ENCODE measurements at places on chromosomes 12 and 14.
A peak's percentile ranks its signal among the peaks of the same experiment; 100 is the strongest.

DNA sequence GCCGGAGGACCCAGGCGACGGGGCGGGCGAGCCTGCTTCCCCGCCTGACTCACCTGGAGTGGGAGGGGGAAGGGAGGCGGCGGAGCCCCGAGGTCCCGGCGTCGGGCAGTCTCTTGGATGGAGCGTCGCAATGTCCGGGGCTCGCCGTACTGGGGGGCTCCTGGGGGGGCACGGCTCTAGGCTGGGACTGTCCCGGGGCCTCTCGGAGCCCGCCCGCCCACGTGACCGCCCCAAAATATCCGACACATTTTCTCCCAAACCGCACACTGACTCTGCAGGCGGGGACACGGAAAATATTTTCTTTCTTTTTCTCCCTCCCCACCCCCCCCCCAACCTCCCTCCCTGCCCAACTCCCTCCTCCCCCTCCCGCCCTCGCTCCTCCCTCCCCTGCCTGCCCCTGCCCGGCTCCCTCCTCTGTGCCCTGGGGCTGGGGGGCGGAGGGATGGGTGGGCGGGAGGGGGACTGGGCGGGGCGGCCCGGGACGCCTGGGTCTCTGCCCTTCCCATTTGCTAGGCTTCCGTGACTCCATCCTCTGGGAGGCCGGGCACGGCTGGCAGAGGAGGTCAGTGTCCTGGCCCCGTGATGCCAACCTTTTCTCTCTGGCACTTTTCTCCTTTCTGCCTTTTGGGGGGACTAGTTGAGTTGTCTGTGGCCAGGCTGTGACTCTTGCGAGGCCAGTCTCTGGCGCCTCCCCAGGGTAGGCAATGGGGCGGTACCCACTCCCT, at the start of gene RARG:
RARG (minus strand) TSS at position 289 of the 725 bp plus-strand sequence. CDS start 4,664 bp downstream, outside the sequence.
- no peak for DNase-seq

GRCh38 chr14:31080056-31080455, 53.9 kb upstream of the STRN3 start:
- no peak for DNase-seq

DNA sequence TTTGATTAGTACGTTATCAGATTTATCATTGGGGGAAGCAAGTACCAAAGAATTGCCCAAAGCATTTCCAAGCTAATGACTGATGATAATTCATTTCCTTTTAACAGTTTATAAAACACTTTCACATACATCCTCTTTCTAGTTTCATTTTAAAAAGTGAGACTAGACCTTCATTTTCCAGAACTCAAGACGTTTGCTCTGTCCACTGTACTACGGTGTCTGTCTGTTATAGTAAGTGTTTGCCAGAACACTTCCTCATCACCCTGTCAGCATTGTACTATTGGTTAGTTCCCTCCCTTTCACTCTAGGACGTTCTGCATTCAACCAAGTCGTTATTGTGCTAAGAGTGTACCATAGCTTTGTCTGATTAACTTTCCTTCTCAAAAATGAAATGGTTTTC, 81.7 kb upstream of the TMEM263 start:
- DNase-seq = no peak

DNA sequence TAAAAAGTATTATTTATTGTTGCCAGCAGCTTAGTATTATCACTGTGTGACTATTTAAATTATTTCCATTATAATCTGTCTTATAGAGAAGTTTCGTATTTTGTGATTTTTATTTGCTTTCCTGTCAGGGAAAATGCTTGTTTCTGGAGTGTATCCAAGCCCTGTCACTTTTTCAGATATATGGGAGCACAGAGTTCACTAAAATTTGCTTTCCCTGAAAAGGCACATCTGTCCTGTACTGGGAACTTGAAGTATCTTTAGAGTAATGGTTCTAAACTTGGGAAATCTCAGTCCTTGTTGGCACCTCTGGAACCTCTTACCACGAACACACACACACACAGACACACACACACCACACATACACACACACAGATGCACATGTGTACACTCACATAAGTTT, 39.3 kb upstream of the SSTR1 start:
- peak; percentile 4 for DNase-seq

DNA sequence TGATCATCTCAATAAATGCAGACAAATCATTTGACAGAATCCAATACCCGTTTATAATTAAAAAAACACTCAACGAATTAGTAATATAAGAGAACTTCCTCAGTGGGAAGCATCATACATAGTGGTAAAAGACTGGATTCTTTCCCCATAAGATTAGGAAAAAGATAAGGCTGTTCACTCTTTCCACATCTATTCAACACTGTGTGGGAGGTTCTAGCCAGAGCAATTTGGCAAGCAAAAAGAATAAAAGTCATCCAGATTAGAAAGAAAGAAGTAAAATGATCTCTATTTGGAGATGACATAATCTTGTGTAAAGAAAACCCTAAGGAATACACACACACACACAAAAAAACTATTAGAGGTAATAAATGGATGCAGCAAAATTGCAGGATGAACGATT, 38.4 kb downstream of the YEATS4 start:
- no peak for DNase-seq

DNA sequence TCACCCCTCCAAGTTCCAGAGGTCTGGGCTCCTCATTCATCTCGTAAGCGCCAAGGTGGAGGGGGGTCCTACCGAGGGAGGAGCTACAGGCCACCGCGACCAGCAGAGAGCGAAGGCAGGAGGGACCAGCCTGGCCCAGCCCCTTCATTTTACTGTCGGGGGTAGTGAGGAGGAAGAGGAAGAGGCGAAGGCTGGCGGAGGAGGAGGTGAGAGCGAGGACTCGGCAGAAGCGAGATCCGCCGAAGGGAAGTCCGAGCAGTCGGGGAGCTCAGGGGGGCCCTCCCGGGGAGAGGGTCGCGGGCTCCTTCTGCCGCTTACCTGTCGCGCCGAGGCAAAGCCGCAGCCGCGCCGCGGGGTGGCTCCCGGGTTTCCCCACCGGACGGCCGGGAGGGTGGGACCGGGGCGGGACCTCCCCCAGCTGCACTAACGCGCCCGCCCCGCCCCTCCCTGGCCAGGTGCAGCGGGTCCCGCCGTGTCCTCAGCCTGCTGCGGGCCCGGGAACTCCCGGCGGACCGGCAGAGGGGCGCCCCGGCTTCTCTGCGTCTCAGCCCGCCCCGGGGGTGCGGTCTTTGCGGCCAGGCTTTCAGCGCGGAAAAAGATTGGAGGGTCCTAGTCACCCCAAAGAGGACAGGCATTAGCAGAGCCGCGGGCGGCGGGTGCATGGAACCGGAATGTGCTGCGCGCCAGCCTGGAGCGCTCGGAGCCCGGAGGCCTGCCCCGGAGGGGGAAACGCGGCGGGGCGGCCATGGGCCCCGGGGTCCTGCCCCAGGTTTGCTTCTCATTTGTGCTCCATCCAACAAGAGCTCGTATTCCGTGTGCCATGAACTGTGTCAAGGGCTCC, at the start of gene GALNT6:
GALNT6 (minus strand) TSS at position 124 of the 841 bp plus-strand sequence. CDS start 11,625 bp downstream, outside the sequence.
- no peak for DNase-seq

- no peak for DNase-seq
These were observed 34.7 kb downstream of the SPTB start for GRCh38 chr14:64844969-64845536.

- peak; percentile 9 for DNase-seq
These were observed 27.8 kb downstream of the CNOT2 start for GRCh38 chr12:70271025-70271424.

DNA sequence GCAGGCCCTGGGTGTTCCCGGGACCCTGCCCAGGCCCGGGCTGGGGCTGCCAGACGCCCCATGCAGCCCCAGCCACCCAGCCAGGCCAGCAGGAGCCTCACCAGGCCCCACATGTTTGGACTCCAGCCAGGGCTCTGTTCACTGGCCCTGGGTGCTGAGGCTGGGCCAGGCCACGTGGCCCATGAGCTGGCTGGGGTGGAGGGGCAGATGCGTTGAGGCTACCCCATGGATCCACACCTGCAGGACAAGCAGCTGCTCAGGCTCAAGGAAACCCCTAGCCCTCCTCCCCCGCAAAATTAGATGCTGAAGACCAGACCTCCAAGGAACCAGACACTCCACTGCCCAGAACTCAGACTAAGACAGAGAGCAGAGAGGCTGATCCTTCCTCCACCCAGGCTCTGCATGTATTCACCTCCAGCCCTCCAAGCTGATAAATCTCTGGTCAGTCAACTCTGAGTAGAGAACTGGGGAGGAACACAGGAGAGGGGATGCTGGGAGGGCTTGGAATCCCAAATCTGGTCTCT, 1.6 kb downstream of the CDH24 start:
- no peak for DNase-seq

- no peak for DNase-seq
These were observed 66.9 kb downstream of the CMKLR1 start for GRCh38 chr12:108271951-108272872.

DNA sequence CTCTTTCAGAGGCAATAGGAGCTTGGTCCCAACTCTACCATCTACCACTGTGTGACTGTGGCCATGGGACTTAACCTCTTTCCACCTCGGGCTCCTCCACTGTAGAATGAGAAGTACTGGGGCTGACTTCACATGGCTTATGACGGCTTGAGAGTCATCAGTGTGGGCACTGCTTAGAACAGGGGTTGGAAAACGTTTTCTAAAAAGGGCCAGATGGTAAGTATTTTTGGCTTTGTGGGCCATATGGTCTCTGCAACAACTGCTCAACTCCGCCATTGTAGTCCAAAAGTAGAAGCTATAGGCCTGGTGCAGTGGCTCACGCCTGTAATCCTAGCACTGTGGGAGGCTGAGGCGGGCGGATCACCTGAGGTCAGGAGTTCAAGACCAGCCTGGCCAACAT, 69.2 kb upstream of the LTA4H start:
- no peak for DNase-seq

- DNase-seq = no peak
These were observed at the start of gene GPR68 for GRCh38 chr14:91244501-91244901. Gene GPR68, minus strand, starts transcription at chr14:91244704. Its CDS starts 9,654 bp downstream, at chr14:91235050.

DNA sequence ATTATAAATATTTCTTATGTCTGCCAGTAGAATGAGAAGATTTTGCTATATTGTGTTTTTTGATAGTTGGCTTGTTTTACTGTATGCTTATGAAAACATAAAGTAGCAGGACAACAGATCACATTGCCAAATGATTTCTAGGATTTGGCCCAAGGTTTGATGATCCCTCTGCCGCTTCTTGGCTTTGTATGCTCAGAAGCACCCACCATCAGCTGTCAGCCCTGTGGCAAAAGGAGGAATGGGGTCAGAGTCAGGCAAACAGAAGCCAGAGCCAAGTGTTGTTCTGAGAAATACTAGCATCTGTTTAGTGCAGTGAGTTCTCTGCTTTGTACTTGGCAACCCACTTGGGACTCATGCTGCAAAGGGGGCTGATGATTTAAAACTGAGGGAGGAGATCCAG, 152.2 kb downstream of the PDE3A start:
- no peak for DNase-seq

- DNase-seq = peak; percentile 57
These were observed 1.8 kb downstream of the CKB start for GRCh38 chr14:103520657-103521437.

DNA sequence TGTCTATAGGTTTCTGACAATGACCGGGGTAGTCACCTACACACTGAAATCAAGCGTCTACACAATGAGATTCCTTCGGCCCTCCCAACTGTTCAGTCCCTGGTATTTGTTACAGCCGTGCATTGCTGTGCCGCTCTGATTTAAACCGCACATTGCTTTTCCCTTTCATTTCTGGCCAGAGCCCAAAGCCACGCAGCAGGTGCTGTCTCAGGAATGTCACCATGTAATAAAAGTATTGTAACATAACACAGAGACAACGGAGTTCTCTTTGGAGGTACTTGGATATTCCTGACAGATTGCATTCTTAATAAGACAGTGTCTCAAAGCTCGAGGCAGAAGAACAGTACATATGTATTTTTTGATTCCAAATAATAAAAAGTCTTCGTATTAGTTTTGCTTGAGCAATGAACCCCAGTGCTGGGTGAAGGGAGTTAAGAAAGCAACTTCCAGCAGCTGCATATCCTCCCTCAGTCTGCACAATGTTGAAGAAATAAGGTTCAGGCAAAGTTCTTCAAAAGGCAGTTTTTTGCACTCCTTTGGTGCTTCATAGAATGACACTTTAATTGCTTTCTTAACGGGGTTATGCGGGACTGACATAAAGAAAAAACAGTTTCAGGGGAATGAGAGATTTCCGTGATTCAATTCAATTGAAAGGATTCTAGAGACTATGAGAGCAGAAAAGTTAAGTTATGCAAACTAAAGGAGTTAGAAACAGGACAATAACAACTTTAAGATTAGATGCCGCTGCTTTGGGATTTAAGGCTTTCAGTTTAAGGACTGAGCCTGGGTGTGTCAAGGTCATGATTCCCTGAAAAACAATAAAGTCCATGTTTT, 288.7 kb upstream of the FLRT2 start:
- DNase-seq = peak; percentile 22

DNA sequence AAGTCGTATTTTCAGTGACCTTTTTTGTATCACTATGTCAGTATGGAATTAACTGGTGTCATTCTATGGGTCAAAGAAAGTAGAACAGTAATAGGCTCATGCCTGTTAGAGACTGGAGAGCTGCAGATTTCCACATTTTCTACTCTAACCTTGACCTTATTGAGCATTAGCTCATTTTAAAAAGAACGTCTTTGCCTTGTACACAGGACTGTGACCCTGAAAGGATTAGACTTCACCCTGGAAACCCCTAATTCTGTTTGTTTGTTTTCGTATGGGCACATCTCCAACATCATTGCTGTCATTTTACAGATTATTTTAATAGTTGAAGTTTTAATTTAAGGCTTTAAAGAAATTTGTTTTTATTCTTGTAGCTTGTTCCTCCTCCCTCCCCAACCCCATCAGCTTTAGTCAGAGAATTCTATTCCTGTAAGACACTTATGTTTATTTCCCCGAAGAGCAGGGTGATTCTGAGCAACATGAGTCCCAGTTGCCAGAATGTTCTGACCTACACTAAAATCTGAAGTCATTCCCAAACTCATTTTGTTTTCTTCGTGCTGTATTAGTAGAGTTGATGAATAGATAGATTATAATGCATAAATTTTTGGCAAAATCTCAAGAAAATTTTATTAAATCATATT, 451.3 kb downstream of the FOXG1 start:
- no peak for DNase-seq

- no peak for DNase-seq
These were observed 315.9 kb downstream of the BMP4 start for GRCh38 chr14:53640695-53641094.

DNA sequence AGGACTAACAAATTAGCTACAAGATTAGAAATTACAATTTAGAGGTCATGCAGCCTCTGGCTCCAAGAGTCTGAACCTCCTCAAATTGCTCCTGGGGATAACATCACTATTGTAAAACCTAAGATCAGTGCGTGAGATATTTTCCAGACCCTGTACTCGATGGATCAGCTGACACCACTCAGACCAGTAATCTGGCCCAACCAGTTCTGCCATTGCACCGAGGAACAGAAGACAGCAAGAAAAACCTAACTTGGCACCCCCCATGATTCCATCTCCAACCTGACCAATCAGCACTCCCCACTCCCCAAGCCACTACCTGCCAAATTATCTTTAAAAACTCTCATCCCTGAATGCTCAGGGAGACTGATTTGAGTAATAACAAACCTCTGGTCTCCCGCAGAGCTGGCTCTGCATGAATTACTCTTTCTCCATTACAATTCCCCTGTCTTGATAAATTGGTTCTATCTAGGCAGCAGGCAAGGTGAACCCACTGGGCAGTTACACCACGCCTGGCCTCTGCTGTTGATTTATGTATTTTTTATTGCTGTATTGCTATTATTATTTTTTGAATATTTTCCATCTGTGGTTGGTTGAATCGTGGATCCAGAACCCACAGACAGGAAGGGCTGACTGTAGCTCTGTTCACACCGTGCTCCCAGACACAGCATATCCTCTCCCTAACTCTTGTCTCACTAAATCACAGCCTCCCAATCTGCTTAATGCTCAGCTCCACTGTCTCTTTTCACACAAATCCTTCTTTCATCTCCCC, 9.2 kb downstream of the HEBP1 start:
- DNase-seq = no peak

All from right renal pelvis (tissue), 4 donors.